ENCODE measurements at places on chromosomes 2 and 18.

- peak; percentile 34 for DNase-seq
Observed at GRCh38 chr2:203484266-203485112, 50.6 kb downstream of the RAPH1 start.

DNA sequence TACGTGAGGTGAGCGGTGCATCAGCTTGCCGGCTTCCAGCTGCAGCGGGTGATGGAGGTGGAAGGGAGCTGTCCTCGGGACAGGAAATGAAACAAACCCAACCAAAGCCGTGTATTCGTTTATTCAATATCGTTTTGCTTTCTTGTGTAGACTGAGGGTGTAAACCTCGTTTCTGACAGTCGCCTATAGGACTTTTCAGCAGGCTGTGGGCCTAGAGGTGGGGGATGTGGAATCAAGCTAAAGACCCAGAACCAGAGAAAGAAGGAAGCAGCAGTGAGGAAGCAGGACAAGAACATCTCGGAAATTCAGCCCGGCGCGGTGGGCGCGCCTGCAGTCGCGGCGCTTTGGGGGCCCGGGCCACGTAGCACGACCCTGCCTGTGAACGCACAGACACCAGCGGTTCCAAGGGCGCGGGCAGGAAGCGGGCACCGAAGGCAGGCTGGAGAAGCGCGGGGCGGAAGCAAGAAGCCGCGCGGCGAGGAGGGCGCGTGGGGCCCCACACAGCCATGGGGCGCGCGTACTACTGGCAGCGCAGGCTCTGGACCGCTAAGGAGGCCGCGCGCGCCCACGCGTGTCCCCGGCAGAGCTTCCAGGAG lies 755 bp upstream of the ATP9B start:
- peak; percentile 29 for DNase-seq

DNA sequence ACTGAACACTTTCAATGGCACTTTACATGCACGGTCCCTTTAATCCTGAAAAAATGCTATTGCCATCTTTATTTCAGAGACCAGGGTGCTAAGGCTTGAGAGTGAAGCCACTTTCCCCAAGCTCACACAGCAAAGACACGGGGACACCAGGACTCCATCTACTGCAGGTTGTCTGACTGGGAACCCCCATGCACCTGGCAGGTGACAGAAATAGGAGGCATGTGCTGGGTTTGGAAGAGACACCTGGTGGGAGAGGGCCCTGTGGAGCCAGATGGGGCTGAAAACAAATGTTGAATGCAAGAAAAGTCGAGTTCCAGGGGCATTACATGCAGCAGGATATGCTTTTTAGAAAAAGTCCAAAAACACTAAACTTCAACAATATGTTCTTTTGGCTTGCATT lies 5.2 kb upstream of the EHD3 start:
- DNase-seq: no peak

DNA sequence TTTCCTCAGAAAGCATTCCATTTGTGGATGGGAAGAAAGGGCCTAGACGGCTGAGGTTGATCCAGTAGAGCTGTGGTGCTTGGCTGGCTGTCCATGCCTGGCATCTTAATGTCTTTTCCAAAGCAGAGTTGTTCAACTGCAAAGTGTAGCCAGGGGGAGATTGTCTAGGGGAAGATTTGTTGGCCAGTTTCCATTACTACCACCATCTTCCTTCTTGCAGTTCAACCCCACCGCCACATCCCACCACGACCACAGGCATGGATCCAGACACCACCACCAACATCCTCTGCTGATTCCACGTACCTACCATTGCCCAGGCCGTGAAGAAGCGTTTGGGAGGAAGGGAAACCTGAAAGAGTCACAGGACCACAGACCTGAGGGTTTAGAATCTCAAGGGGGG lies 50.7 kb upstream of the HAAO start:
- no peak for DNase-seq

- no peak for DNase-seq
Observed at GRCh38 chr2:51971136-51971535, 939.2 kb upstream of the NRXN1 start.

DNA sequence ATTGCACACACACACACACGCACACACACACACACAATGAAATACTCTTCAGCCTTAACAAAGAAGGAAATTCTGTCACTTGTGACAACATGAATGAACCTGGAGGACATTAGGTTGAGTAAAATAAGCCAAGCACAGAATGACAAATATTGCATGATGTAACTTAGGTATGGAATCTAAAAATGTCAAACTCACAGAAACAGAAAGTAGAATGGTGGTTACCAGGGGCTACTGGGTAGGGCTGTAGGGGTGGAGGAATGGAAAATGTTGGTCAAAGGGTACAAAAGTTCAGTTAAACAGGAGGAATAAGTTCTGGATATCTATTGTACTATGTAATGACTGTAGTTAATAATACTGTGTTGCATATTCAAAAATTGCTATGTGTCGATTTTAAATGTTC lies 29.5 kb downstream of the SCN2A start:
- DNase-seq: no peak

- peak; percentile 55 for DNase-seq
Observed at GRCh38 chr2:98460573-98461497, 16.2 kb downstream of the INPP4A start.

DNA sequence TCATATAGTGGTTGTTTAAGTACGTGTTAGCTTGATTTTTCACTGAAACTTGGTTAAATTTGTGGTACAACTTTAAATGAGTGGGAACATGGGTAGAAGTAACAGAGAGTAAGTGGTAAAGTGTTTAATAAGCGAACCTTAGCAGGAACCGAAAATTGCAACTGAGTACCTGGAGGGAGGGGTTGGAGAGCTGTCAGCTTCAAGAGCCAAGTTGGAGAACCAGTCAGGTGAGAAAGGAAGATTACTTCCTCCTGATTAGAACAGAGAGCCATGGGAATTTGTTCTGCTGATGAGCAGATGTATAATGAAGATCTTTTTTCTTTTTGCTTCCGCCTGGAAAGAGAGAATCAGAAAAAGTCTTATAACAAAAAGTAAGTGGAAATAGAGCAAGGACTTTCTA lies 158.4 kb upstream of the CDH7 start:
- no peak for DNase-seq

DNA sequence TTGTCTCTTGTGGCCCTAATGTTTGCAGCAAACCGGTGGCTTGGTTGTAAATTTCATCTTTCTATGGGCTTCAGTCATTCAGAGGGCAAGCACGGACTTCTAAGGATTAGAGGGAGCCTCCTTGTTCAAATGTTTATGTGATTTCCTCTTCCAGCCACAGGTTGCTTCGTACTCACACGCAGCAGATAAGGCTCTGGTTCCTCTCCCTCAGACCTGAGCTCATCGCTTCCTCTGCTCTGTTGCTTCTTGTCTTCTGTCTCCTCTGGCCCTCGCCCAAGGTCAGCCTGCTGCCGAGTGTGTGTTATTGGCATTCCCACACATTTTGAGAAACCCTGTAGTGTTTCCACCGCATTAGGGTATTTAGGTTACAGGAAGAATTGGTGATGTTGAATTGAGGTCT lies 44.0 kb downstream of the MYL12B start:
- DNase-seq: no peak

DNA sequence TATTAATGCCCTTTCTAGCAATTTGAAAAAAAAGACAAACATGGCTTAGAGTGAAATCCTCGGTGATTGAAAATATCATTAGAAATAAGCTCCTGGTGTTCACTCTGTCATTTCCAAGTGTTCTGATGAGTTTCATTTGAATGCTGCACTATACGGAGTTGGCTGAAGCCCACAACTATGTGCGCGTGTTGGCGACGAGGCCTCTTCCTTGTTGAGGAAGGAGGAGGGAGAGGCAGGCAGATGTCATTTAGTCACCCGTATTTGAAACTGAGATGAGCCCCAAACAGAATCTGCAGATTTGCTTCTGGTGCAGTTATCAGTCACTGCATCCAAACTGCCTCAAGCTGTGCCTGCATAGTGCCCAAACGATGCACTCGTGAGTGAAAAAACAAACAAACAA lies 23.5 kb upstream of the SKOR2 start:
- DNase-seq: no peak

- no peak for DNase-seq
Observed at GRCh38 chr2:149357058-149357457, 26.7 kb downstream of the LYPD6 start.

- DNase-seq: no peak
Observed at GRCh38 chr2:54013996-54014395, 43.2 kb upstream of the PSME4 start.

DNA sequence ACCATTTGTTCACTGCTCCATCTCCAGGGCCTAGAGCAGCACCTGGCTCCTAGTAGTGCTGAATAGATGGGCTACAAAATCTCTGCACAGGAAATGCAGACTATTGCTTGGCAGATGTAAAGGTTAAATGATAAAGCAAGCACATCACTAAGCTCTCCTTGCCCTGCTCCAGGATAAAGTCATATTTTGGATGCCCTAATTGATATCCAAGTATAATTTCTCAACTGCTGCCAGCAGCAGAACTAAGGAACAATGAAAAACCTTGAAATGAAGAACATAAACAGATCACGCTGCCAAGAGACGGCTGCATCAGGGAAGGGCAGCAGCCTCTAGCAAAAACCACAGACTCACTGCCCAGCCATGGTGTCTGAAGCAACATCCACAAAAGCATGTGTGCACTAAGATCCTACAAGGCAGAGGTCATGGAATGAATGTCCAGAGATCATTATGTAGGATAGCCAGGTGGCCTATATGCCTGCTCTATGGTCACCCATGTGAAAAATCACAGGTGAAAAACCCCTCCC lies 134.7 kb downstream of the TMEM163 start:
- no peak for DNase-seq

- no peak for DNase-seq
Observed at GRCh38 chr2:28608500-28609424, 112.9 kb downstream of the PLB1 start.

- DNase-seq: no peak
Observed at GRCh38 chr2:107107351-107107750, 221.4 kb upstream of the ST6GAL2 start.

- DNase-seq: no peak
Observed at GRCh38 chr2:13884291-13884976, 748.1 kb upstream of the LRATD1 start.

- no peak for DNase-seq
Observed at GRCh38 chr2:169641464-169641863, 52.7 kb downstream of the CFAP210 start.

- DNase-seq: no peak
Observed at GRCh38 chr2:235966396-235966795, 201.8 kb downstream of the GBX2 start.

- no peak for DNase-seq
Observed at GRCh38 chr18:2853926-2854664, 7.3 kb downstream of the EMILIN2 start.

DNA sequence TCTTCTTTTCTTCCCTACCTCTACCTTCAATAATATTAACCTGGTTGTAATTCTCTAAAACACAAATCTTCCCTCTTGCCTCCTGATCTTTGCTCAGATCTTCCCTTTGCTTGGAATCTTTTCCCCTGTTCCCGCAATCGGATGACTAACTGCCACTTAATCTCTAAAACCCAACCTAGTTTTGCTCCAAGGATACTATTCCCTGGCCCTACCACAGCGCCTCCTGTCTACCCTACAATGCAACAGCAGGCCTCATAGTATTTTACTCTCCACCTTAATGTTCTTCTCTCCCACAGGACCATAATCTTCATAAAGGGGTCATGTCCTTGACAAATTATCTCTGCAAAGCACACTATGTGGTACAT lies 246.8 kb upstream of the TNP1 start:
- no peak for DNase-seq

DNA sequence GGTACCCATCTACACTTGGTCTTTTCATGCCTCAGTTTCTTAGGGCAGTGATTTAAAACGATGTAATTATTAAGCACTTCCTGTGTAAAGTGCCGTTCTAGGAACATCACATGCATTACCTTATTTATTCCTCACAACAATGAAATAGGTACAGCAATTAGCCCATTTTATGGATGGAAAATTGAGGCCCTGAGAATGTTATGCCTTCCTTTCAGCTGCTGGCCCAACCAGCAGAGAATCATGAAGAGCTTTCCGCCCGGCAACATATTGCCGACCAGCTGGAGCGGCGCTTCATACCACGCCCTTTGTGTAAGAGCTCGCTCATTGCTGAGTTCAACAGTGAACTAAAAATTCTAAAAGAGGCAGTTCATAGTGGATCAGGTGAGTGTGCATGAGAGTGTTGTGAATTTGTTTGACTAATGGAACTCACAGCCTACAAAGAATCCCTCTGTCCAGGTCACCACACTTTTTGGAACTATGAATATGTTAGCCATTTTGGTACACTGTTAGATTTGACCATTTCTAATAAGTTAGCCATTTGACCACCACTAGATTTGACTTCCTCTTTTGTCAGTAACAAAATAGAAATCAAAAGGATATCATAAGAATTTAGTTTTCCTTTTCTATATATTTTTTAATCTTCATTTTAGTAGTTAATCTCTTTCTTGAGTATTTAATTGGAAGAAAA lies 25.6 kb upstream of the RPE start:
- DNase-seq: no peak

DNA sequence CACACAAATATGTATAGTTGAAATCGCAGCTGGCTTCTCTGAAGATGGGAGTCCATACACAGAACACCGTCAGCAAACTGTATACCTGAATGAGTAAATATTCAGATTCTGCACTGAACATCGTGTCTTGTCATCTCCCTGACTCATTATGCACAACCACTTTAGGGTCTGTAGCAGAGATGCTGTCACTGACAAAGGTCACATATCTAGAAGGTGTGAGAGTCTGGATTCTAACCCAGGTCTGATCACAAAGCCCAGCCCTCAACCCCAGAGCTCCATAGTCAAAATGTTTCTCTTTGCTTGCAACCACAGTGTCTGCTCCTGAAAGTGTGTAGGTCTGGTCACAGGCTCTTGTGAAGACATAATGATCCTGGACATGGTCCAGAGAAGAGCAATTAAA lies 78.3 kb upstream of the PAX8 start:
- no peak for DNase-seq

DNA sequence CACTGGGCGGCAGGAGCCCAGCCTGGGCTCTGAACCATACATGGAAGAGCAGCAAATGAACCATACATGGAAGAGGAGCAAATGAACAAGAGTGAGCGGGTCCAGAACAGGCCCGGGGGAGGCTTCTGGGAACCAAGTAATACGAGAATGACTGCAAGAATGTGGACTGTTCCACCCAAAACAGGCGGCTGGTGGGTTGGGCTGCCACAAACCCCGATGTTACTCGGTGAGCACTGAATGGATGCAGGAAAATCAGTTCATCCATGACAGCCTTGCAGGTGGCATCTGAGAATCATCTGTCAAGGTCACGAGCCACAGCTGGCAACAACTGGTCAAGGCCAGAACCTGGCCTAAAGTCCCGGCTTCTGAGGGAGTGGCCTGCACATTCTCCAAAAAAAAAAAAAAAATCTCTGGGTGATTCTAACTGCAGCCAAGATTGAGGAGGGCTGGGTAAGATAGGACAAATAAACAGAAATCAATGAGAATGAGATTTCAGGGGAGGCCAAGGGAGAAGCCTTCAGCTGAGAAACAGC lies 106.1 kb downstream of the ZNF516 start:
- no peak for DNase-seq

- DNase-seq: no peak
Observed at GRCh38 chr18:54983041-54983686, 23.9 kb upstream of the CCDC68 start.

All from activated CD4-positive, alpha-beta T cell treated with anti-CD3 and anti-CD28 coated beads, Interleukin-2, amount 50 U/mL, for 4 hours (primary cell).